NCI-H1436 treated with DMSO at 0.1 percent for 48 hours (cell line): ENCODE measurements at places on chromosomes 13 and 19.
A peak's percentile ranks its signal among the peaks of the same experiment; 100 is the strongest.

DNA sequence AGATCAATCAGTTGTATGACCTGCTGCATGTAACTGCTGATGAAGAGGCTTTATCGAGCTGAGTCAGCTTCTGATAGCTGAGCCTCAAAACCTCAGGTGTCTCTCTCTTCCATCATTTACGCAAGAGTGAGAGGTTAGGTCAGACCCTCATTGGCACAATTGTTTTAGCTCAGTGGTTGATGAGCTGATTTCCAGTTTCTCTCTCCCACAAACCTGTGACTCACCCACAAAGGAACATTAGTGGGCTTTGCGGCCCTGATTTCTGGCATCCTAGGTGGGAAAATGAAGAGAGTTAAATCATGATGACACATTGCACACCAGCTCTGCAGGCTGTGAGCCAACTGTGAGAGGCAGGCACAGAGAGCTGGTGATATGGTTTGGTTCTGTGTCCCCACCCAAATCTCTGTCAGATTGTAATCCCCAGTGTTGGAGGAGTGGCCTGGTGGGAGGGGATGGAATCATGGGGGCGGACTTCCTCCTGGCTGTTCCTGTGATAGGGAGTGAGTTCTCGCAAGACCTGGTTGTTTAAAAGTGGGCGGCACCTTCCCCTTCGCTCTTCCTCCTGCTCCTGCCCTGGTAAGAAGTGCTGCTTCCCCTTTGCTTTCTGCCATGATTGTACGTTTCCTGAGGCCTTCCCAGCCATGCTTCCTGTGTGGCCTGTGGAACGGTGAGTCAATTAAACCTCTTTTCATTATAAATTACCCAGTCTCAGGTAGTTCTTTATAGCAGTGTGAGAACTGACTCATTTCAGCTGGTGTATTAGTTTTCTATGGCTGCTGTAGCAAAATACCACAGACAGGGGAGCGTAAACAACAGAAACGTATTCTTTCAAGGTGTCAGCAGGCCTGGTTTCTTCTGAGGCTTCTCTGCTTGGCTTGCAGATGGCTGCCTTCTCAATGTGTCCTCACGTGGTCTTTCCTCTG lies 33.5 kb upstream of the TMTC4 start:
- no peak for DNase-seq

GRCh38 chr19:19537075-19538048 lies 703 bp upstream of the CILP2 start:
- DNase-seq = no peak

- DNase-seq = no peak
Observed at GRCh38 chr19:11496391-11497163, 9.1 kb downstream of the ZNF653 start.

DNA sequence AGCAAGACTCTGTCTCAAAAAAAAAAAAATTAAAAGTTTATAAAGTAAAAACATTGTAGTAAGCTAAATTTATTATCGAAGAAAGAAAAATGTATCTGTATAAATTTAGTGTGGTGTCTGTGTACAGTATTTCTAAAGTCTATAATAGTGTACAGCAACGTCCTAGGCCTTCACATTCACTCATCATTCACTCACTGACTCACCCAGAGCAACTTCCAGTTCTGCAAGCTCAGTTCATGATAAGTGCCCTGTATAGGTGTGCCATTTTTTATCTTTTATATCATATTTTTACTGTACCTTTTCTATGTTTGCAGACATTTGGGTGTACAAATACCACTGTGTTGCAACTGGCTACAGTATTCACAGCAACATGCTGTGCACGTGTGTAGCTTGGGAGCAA lies 118.1 kb downstream of the TNFRSF19 start:
- no peak for DNase-seq

- DNase-seq = no peak
Observed at GRCh38 chr13:52450793-52451116, 321 bp upstream of the VPS36 start.

DNA sequence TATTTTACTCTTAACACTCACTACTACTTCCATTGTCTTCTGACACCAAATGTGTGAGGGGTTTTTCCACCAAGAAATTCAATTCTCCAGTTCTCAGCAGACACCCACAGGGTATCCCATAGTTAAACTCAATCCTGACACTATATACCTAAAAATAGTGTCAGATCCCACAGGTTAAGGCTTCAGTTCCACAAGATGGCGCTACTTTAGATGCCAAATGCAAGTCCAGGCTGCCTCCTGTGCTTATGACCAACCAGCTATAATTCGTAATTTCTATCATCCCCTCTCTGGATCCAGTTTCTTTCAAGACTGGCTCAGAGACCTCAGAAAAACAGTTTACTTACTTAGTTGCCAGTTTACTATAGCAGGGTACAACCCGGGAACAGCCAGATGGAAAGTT lies 1146.2 kb upstream of the SPRY2 start:
- no peak for DNase-seq

GRCh38 chr13:30376426-30377311 lies 45.6 kb upstream of the UBE2L5 start:
- DNase-seq = peak; percentile 14
